ENCODE measurements at places on chromosomes 6 and 20. TPM values are rescaled to one million over a fixed set of nuclear protein-coding genes. Genes with fewer than 3 reads are reported as not detected.

DNA sequence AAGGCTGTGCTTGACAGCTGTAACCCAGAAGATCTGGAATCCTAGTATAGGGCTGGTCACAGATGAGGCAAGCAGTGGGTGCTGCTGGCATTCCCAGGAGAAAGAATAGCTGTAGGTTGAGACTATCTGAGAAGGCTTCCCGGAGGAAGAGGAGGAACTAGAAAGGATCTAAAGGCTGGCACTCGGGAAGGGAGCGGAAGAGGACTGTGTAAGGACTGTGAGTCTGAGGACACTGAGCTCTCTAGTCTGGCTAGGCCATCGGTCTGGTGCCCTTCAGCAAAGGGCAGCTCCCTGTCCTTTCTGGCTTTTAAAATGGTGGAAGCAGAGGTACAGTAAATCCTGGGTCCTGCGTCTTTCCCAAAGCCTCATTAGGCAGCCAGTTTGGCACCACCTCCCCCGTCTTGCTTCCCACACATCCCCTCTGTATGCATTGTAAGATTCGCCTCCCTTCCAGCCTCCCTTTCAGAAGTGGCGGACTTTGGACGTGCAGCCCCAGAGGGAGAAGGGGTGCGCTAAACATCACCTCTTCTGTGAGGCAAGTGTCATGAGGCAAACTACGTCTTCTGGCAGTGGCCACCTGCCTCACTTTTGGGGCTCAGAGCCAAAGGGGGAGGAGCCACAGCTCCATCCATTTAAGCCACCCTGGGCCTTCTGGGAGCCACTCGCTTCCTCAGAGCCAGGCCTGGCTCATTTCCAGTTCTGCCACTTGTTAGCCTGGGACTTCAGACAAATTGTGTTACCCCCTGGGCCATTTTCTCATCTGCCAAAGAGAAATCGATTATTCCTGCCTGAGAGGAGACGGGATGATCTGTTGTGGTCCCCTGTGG, 8.6 kb downstream of the SNPH start:
- DNase-seq: no peak

DNA sequence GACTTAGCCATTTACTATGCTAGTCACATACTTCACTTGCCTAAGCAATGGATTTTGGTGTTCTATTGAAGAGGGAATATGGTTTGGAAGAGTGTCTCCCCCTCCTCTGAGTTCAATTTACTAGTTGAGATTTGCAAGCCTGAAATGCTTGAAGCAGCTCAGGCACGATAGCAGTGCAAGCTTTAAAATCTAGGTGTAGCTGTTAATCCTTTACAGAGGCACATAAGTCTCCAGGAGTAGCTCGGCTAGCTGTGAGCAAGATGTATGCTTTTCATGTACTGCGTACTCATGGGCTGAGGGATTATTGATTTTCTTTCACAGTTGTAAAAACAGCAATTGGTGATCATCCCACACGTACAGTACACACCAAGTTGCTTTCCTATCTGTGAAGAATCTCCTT, 726 bp downstream of the FLRT3 start:
- DNase-seq: no peak

Gene PDYN
- not detected for total RNA-seq

- no peak for DNase-seq
These were observed 178.2 kb downstream of the SYNE1 start for GRCh38 chr6:152458648-152459644.

DNA sequence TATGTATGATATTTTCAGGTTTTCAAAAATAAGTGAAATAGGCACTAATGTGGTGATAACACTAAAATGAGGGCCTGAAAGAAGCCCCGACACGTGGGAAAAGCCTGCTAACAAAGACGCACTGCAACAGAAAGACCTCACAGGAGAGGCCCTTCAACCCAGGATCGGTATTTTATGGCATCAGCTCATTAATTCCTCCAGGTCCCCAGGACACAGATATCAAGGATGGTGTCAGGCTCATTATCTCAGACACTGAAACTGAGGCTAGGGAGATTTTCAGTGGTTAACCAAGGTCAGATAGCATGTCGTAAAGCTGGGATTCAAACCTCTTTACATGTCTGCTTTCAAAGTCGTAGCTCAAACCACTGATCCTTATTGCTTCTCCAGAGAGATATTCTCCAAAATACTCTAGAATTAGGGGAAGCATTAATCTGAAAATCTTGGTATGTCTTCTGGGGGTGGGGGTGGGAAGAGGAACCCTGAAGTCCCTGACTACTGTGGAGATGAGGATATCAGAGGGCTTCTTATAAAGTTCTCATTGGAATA, 64.1 kb downstream of the PPP1R3G start:
- DNase-seq: no peak

DNA sequence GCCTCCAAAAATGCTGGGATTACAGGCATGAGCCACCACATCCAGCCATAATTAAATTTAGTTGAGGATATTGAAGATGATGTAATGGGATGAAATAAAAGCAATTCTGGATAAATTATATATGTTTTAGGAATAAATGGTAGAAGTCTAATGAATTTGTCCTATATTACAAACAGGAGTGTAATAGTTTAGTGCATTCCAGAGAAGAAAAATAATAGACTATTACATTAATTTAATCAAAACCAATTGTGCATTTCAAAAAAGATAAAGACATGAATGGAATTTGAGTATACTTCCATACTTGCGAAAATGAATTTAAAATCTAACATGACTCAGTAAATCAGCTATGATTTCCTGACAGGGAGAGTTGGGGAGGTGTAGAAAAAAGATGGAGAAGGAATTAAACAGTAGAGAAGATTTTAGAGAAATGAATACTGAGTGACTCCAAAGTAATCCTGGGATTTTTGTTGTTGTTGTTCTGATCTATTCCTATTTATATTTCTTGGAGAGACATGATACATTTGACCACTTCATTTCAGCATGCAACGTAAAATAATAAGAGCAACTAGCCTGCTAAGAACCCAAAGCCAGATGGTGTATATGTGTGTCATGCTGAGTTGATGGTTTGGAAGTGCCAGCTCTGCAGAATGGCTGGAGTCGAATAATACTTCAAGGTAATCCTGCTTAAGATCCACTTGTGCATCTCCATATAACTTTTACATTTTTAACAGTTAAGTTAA, 67.4 kb downstream of the AIG1 start:
- no peak for DNase-seq

Gene PARD6B
- total RNA-seq: 4.6 TPM

Measured in adrenal gland (tissue), 19 donors.